ENCODE measurements at places on chromosomes 6 and 20. TPM values are rescaled to one million over a fixed set of nuclear protein-coding genes. Genes with fewer than 3 reads are reported as not detected.

DNA sequence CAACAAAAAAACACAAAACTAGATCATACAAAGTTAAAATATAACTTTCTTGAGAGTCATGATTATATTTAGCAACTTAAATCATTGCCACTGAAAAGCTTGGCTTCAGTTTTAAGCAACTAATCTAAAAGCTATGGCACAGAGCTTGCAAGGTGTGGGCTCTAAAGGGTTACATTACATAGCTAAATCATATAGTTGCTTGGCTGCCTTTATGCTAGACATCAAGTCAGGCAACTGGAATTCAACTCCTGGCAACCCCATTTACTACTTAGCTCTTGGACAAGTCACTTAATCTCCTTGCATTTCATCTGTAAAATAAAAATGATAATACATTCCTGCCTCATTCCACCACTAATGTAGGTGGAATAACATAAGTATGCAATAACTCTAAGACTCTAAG is 40.9 kb upstream of the GCM1 start:
- DNase-seq: no peak

The FILIP1 gene
- polyA plus RNA-seq: 2.4 TPM

GRCh38 chr6:121544691-121545090 is 109.2 kb downstream of the GJA1 start:
- no peak for DNase-seq

The PPP1R14C gene
- 24.2 TPM for polyA plus RNA-seq

DNA sequence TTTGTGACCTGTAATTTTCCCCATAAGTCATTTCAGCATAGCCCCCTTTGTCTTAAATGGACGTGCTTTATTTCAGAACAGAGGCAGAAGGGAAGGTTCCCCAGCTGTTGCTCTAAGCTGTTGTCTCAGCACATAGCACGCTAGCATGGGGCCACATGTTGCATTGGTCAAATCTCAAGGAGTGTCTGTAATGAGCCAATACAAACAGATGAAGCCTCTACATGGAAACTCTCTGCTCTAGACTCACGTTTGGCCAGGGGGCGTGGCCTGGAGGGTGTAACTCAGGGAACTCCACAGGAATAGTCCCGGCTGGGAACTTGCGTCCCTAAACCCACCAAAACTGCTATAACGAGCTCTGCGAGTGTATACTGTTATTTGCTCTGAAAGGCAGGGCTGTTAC is 35.2 kb upstream of the SLC22A2 start:
- no peak for DNase-seq

GRCh38 chr6:1770435-1770843 is 160.7 kb downstream of the FOXC1 start:
- DNase-seq: no peak
